ENCODE measurements at places on chromosomes 3 and 15.

DNA sequence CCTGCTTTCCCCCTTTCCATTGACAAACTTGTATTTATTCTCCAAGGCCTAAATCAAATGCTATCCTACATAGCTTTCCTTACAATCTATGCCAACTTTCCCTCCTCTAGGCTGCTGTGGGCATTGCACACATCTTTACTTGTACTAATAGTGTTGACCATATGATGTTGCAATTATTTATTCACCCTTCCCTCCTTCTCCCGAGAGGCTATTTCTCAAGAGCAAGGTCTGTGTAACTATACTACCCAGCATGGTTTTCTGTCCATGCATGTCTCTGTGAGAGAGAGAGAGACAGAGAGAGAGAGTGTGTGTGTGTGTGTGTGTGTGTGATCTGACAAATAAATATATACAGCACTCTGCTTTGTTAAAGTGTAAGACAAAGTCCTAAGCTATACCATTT, 63.8 kb downstream of the GTPBP8 start:
- DNase-seq: peak; percentile 44

- DNase-seq: no peak
These were observed 61.3 kb downstream of the TBL1XR1 start for GRCh38 chr3:177135841-177136492.

DNA sequence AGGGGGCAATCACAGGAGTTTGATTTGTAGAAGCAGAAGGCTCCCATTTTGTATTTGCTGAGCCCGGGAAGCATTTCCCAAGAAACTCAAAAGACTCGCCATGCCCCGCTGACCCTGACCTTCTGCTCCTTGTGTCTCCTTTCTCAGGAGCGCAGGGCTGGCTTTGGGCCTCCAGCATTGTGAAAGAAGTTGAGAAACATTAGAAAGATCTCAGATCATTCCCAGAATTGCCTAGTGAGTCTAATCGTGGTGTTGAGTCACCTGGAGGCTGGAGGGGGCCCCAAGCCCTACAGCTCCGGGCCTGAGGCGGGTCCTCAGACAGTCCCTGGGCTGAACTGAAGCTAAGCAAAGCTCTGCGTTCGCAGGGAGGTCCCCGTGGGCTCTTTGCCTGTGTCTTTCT, 10.9 kb upstream of the PIGZ start:
- no peak for DNase-seq

DNA sequence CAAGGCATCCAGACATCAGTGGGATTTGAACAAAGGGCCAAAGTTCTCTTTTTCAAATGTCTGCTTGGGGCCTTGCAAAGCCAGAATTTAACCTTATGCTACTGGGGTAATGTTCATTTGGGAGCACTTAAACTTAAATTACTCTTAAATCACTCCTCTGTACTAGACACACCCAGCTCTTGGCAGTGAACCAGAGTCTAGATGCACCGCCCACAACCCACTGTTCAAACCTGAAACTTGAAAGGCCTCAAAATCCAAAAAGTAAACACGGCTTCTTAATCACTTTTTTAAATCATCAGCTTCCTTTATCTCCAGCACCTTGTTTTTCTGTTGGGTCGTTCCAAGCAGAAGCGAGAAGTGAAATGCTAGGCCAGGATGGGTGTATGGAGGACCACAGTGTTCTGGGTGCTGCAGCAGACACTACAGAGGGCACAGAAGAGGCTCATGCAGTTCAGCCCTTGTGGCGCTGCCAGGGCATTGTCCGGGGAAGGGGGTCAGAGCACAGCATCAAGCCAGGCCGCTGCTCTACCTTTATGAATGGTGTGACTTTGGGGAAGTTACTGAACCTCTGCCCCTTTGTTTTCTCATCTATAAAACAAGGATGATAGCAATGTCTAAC, 28.8 kb downstream of the MECOM start:
- DNase-seq: no peak

DNA sequence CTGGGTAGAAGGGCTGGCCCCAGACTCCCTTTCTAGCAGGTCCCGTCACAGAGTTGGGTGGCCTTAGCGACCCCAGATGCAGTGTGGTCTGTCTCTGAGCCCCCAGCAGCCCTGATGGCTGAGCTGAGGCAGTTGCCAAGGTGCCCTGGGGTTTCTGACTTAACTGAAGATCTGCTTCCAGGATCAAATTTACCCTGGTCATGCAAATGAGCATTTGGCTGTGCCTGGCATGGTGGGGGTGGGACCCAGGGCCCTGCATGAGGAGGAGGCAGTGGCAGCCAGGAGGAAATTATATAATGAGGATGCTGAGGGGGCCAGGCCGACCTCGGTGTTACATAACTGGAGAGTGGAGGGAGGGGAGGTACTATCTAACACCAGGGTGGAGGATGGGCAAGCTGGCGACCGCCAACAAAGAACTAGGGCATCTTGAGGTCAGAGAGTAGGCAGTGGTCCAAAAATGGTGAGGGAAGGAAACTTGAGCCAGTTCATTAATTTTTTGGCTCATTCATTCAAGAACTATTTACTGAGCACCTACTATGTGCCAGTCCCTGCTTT, 16.4 kb downstream of the PLEKHO2 start:
- DNase-seq: no peak

DNA sequence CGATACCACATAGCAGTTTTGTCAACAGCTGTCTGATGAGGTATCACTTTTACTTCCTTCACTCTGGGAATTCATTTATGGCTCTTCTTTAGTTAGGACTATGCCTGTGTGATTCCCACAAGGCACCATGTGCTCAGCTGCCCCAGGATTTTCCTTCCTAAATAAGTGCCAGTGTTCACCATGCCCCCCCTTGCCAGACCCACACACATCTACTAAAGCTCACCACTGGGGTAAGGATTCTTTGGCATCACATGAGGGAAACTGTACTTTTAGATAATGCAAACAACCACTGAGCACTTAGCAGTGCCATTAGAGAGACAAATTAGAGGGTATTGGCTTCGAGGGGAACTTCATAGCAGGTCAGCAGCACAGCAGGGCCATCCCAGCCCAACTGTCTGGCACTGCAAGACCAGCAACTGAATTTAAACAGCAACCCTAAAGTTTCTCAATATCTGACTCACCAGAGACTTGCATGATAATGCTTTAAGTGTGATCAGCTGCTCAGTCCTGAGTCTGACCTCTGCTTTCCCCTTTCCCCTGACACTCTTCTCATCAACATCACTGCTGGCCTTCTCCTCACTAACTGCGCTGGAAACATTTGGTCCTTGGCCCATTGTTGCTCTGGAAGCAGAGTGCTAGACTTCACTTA, 114.3 kb downstream of the STAC start:
- peak; percentile 15 for DNase-seq

DNA sequence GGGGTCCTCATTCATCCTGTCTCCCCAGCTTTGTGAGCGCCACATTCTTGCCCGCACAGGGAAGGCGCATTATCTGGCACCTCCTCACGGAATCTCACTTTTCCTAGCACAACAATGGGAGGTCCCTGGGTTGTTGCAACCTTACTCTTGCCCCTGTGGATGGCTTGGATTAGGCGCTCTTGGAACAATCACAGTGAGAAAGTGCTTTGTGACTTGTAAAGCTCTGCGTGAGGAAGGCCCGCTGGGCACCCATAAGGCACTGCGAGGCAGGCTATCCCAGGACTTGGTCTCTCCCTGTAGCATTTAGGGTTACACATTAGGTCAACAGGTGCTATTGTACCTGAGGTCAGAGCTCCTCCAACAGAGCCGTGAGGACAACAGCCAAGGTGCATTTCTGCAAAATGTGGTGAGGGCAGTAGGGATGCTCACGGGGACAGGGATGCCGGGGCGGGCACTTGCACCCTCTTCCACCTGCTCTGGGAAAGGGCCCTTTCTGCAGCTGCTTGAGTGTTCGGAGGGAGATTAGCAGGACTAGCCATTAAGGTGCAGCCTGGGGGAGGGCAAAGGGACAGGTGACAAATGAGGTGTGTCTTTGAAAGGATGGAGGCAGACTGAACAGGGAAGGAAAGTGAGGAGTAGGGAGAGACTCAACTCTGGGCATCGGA, 13.9 kb upstream of the LRRC15 start:
- no peak for DNase-seq

Measured in AG04450 (cell line).